ENCODE measurements at places on chromosomes 7 and 10.

DNA sequence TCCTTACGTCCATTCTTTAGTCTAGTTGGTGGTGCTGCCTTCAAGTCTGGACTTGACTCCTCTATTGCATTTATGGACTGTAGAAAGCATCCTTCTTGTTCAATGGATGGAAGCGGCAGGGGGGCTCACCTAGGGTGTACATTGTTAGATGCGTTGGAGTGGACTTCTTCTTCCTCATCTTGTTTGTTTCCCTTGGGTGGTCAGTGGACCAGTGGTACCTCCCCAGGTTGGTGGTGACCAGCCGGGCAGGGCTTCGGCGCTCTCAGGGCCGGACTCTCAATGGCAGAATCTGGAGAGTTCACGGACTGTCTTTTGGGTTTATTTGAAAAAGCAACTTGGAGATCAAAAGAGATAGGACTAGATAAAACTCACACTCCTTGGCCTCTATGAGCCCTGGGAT lies 6.2 kb upstream of the BTBD16 start:
- no peak for DNase-seq

- no peak for DNase-seq
Measured at GRCh38 chr7:158357898-158358821, 229.5 kb downstream of the PTPRN2 start.

DNA sequence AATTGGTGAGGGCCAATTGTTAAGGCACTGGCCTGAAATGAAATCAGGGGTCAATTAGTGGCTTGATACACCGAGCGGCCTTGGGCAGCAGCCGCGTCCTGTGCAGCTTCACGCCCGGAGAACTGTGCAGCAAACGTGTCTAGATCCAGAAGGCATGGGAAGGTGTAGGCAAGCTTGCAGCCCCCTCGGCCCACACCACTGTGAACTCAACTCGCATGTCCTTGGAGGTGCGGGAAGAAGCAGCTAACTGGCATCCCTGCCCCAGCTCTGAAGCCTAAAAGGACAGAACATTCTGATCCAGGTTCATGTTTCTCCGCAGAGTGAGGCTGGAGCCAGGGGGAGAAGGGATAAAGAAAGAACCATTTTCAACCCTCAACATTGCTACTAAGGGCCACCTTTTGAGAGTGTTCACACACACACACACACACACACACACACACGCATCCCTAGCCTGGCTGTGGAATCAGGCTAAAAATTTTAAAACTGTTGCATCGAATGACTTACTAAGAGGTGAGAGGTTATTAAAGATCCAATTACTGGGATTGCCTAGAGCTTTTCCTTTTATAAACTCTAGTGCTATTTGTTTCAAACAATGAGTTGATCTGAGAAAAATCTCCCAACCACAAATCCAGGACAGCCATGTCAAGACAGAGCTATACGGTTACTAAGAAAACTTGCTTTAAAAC lies 104.0 kb downstream of the PARP12 start:
- no peak for DNase-seq

GRCh38 chr10:79435271-79436065 lies 10.0 kb downstream of the ZCCHC24 start:
- no peak for DNase-seq

- no peak for DNase-seq
Measured at GRCh38 chr10:1188558-1189135, 132.5 kb downstream of the WDR37 start.

GRCh38 chr10:73093922-73094850 lies 2.5 kb downstream of the P4HA1 start:
- DNase-seq = no peak

GRCh38 chr7:116464375-116464774 lies 35.2 kb upstream of the CAV2 start:
- no peak for DNase-seq

GRCh38 chr10:31701546-31701945 lies 227.1 kb downstream of the ARHGAP12 start:
- DNase-seq = no peak

GRCh38 chr10:33115738-33116719 lies 158.0 kb upstream of the ITGB1 start:
- no peak for DNase-seq

Measured in T-helper 17 cell (primary cell).